IPS DF 6.9 (cell line): ENCODE measurements at places on chromosomes 12 and 14.

DNA sequence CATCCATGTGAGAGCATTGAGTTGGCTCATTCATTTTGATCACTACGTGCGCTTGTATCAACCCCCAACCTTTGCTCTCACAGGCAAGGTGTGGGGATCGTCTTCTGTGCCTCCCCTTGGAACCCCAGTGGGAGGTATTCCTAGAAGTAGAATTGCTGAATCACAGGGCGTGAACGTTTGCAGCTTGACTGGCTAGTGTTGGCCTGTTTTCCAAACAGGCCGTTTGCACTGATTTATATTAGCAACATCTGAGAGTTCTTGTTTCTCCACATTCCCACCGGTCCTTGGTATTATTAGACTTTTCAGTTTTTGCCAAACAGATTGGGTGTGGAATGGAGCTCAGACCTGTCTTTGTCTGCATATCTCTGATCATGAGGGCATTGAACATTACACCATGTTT lies 288.6 kb upstream of the PWP1 start:
- no peak for DNase-seq

DNA sequence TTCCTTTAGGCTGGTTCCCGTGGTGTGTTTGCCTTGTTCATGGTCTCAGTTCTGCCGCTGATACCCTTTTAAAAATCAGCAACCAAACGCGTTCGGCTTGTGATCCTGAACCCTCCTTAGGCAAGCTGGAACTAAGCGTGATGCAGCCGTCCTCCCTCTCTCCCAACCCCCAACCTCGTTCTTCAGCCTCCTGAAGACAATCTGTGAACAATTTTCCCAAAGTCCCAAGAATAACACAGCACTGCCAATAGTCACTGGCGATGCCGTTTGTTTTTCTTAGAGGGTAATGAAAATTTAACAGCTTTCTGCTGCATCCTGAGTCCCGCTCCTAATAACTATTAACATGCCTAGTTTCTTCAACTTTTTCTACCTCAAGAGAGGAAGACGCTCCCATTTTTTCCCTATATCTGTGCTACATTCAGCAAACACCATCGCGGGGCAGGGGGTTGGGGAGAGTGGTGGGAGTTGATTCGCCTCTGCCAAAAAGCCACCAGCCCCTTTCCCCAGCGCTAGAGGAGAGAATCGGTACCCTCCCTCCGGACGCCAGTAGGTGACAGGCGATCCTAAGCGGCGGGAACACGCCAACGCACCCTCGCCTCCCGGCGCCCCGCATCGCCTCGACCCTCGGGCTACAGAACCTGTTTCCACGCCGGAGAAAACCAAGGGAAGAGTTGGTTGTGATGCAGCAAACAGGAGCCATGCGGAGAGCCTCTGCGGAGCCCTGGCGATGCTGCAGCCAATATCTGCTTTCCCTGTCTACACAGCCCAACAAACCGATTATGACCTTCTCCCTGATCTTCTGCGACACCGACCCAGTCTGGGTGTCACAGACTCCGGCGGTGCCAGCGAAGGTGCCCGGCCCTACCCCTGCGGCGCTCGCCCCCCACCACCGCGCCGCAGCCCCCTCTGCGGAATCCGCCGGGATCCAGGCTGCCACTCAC lies 752 bp downstream of the PRICKLE1 start:
- no peak for DNase-seq

- no peak for DNase-seq
These were observed 31.4 kb downstream of the TMEM233 start for GRCh38 chr12:119624966-119625365.

- no peak for DNase-seq
These were observed 246.6 kb upstream of the LRFN5 start for GRCh38 chr14:41360126-41360525.

GRCh38 chr12:38850461-38850860 lies 54.9 kb downstream of the CPNE8 start:
- no peak for DNase-seq

GRCh38 chr14:54453252-54453651 lies 12.1 kb upstream of the CNIH1 start:
- no peak for DNase-seq

DNA sequence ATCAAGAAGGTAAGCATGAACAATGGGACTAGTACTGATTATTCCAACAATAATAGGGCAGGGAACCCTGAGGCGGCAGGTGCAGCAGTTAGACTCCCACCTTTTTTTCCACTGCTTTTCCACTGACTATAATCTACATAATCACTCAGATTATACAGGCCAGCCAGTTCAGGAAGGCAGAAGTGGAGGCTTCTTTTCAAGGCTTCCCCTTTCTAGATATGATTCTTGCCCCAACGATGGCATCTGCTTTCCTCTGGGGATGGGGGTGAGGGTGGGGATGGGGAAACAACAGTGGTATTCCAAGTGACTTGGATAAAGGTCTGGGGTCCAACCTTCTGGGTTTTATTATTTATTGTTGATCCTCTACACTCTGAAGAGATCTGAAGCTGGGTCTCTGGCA lies 331 bp downstream of the NCKAP1L start:
- no peak for DNase-seq

DNA sequence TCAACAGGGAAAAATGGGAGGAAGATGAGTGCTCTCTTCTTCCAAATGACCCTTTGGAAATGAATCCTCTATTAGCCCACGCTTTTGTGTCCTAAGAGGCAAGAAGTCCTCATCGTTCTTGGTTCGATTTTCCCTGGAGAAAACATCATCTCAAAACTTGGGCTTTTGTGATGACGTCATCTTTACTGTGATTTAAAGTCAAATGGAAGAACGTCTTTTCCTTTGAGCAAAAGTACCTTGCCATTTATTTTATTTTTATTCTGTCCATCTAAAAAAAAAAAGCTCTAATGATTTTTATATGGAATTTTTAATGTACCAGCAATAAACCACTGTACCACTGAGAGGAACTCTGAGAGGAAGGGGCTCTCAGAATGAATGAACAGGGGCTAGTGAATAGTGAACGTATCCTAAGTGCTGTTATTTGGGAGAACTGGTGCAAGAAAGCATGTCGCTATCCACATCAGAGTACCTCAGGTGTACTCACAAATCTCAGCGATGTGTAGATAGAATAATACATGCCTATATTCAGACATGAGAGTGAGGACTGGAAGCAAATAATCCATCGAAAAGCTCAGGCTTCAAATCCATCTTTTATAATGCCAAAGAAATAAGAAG lies 124.8 kb downstream of the HMGA2 start:
- no peak for DNase-seq

DNA sequence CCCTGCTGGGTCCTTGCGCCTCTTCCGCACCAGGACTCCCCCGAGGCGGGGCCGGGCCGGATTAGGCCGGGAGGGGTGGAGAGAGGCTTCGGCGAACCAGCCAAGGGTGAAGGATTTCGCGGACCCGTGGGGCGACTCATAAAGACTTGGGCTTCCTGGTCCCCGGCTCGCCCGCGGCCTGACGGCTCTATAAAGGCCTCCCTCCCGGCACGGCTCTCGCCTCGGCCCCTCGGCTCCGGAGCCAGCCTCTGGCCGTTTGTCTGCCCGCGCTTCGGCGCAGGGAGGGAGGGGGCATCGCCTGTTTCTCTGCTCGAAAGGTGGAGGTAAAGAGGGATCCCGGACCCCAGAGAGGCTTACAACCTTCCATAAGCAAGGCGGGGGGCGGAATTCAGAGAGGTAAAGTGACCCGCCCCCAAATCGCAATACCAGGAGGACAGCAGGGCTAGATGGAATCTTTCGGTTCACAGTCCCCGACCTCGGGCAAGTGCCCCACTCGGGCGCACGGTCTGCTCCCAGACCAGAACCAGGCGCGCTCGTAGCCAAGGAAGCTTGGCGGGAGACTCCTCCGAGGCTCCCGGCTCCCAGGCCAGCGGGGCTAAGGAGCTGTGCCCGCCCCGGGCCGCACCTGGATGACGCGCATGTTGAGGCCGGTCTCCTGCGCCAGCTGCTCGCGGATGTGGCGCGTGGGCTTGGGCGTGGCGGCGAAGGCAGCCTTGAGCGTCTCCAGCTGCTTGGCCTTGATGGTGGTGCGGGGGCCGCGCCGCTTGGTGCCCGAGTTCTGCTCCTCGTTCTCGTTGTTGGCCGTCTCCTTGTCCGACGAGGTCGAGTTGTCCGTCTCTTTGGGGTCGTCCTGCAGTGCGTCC lies 3.9 kb downstream of the LHX5 start:
- DNase-seq, result no peak

DNA sequence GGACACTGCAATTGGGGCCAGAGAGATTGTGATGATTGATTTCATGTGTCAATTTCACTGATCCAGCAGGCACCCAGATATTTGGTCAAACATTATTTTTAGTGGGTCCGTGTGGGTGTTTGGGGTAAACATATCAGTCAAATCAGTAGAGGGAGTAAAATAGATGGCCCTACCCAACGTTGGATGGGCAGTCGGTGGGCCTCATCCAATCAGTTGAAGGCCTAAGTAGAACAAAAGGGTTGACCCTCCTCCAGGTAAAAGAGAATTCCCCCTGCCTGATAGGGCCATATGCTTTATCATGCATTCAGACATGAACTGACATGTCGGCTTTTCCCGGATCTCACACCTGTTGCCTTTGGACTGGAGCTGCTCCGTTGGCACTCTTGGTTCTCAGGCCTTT lies 195.1 kb upstream of the CAND1 start:
- DNase-seq, result no peak

DNA sequence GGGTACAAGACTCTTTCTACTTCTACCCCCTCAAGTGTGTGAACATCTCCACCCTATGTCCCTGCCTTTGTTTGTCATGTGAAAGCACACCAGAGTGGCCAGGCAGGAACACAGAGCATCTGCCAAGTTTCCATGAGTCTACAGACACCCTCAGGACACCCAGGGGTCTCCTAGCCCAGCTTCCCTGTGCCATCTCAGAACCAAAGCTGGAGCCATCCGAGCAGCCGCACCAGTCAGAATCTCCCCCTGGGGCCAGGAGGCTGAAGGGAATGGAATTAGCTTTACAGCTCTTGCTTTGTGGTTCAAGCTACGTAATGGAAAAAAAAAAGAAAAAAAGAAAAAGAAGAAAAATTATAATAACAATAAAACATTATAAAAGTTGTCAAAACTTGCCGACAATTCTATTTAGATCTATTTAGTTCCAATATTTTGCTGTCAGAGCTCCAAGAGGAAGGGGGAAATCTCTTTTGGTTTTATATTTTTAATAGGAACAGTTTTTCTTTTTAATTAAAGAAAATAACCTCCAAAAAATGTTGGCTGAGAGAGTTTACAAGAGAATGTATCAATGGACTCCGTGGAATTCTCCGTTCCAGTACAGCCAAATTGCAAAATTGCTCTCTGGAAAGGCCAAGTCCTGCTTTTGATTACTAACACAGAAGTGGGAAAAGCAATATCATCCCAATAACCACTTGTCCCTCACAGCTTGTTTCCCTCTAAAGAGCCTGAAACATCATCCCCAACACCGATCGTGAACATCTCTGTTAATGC lies 37.1 kb downstream of the TBX5 start:
- DNase-seq, result no peak

GRCh38 chr12:54439521-54440255 lies 20.6 kb upstream of the ITGA5 start:
- no peak for DNase-seq

DNA sequence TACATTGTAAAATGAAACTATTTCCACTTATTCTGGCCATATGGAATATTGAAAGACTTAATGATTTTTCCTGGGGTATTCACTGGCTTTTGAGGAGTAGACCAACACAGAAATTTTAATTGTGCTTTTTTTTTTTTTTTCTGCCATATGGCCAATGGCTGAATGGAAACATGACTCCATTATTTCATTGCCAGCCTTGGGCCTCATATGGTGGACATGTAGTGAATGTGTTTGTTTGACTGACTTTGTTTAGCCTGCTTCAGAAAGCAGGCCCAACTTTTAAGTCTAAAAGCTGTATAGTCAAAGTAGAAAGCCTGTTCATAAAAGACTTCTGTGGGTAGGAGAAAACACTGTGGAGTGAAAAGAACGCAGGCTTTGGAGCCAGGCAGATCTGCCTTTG lies 2.4 kb downstream of the GNG2 start:
- DNase-seq, result no peak

DNA sequence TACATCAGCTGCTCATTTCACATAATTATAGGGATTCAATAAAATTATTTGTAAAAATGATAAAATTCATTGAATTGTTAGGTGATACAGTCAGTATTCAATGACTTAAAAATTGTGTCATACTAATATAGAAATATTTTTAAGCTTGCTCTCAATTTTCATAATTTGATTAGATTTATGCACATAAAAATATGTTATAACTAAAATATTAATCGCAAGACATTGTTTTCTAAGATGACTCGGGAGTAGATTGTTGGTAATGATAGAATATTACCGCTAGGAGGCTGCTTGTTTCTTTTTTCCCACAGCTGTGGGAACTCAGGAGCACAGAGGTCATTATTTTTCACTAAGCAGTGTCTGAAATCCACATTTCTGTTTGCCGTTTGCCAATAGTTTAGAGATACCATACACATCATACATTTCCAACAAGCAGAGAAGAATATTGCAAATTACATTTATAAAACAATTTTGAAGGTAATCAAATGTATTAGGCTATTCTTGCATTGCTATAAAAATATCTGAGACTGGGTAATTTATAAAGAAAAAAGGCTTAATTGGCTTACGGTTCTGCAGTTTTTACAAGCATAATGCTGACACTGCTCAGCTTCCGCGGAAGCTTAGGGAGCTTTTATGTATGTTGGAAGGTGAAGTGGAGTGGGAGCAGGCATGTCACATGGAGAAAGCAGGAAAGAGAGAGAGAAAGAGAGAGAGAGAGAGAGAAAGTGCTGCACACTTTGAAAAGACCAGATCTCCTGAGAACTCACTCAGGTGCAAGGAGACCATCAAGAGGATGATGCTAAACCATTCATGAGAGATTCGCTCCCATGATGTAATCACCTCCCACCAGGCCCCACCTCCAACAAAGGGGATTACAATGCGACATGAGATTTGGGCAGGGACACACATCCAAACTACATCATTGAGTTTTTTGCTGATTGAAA lies 9.2 kb downstream of the CD69 start:
- DNase-seq, result no peak

DNA sequence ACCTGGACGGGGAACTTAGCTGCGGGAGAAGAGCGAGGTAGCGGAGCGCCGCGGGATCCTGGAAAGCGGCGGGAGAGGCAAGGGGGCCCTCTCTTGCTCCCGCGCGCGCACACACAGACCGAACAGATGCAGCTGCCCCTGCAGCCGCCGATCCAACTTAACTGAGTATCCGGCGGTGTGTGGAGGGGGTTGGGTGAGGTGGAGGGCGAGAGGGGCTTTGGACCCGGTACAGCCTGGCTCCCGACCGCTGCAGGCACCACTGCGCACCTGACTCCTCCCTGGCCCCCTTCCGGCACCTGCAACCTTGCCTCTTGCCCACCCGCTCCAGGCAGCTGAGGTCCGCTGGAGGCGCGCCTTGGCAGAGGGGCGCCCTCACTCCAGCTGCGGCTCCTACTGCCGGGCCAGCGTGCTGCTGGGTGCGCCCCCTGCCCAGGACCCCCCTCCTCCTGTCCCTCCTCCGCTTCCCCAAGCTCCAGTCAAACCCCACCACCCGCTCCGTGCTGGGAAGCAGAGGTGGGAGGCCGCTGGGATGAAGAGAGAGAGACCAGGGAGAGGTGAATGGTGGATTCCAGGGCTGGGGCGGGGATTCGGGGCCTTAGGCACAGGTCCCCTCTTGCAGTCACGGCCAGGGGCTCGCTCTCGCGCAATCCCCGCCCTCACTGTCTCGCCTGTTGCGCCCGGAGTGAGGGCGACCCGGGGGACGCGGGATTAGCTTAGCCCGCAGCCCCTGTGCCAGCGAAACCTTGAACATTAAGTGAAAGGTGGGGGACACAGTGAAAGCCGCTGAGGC lies 2.6 kb downstream of the DIO3 start:
- DNase-seq, result no peak

- no peak for DNase-seq
These were observed 1193.7 kb downstream of the GALC start for GRCh38 chr14:86799244-86799647.

GRCh38 chr12:120590741-120591407 lies 9.7 kb upstream of the POP5 start:
- DNase-seq, result no peak

GRCh38 chr14:39266525-39266870 lies 32.8 kb downstream of the MIA2 start:
- no peak for DNase-seq
